Smooth muscle cell of bladder (primary cell): ENCODE measurements at places on chromosomes 5 and 9. TPM values are rescaled to one million over a fixed set of nuclear protein-coding genes. Genes with fewer than 3 reads are reported as not detected.

The LNPEP gene
- 19.1 and 21.3 TPM in 2 replicates for total RNA-seq

The PCDHA13 gene
- under 0.01 and 0.09 TPM in 2 replicates for total RNA-seq

The FAM170A gene
- not detected in 2 replicates for total RNA-seq

The NFIB gene
- total RNA-seq: 9.7 and 13.6 TPM in 2 replicates

The TRPM6 gene
- total RNA-seq: 0.09 and 0.28 TPM in 2 replicates

The FGF18 gene
- total RNA-seq: not detected in 2 replicates

The ARID3C gene
- 0.09 and 0.14 TPM in 2 replicates for total RNA-seq

The RELL2 gene
- total RNA-seq: 2.1 and 2.8 TPM in 2 replicates

The ADCY2 gene
- 0.14 and 0.65 TPM in 2 replicates for total RNA-seq

The FOXD4 gene
- under 0.01 and 0.28 TPM in 2 replicates for total RNA-seq

The PLAC8L1 gene
- total RNA-seq: 0.18 TPM in 1 of 2 replicates, not detected in the other

The PAPPA gene
- total RNA-seq: 137 and 209 TPM in 2 replicates

The ACTBL2 gene
- 1.1 and 3.0 TPM in 2 replicates for total RNA-seq

The PTGDS gene
- 2.3 and 14.1 TPM in 2 replicates for total RNA-seq

The GPSM1 gene
- total RNA-seq: 27.4 and 37.9 TPM in 2 replicates

The BASP1 gene
- 241 and 276 TPM in 2 replicates for total RNA-seq

The FLT4 gene
- under 0.01 and 0.37 TPM in 2 replicates for total RNA-seq

The HSPA4 gene
- total RNA-seq: 95.9 and 114 TPM in 2 replicates

The IZUMO3 gene
- total RNA-seq: not detected in 2 replicates

The SVEP1 gene
- 134 and 151 TPM in 2 replicates for total RNA-seq

The TLR4 gene
- 4.1 and 5.3 TPM in 2 replicates for total RNA-seq

The HMCN2 gene
- under 0.01 TPM in 2 replicates for total RNA-seq

The MED7 gene
- 5.8 and 6.4 TPM in 2 replicates for total RNA-seq

The GLRA1 gene
- not detected in 2 replicates for total RNA-seq

The BRINP1 gene
- total RNA-seq: under 0.01 and 0.18 TPM in 2 replicates

The SLC25A48 gene
- total RNA-seq: not detected in 2 replicates

The NR6A1 gene
- 0.09 and 0.14 TPM in 2 replicates for total RNA-seq

The ZNF354B gene
- 5.8 and 6.5 TPM in 2 replicates for total RNA-seq

The ENTPD8 gene
- total RNA-seq: not detected in 2 replicates

The PNPLA7 gene
- total RNA-seq: 0.57 and 1.1 TPM in 2 replicates

The TMC1 gene
- total RNA-seq: 0.18 and 0.43 TPM in 2 replicates

The PLEKHG4B gene
- total RNA-seq: under 0.01 TPM in 1 of 2 replicates, not detected in the other

The MSMP gene
- total RNA-seq: not detected in 2 replicates

The UNC5A gene
- under 0.01 TPM in 1 of 2 replicates, not detected in the other for total RNA-seq

The PCDHGA4 gene
- total RNA-seq: 3.3 and 4.5 TPM in 2 replicates

The ENTPD2 gene
- total RNA-seq: not detected in 2 replicates

The PFN3 gene
- not detected in 2 replicates for total RNA-seq
